ENCODE measurements at places on chromosomes 11 and 22. TPM values are rescaled to one million over a fixed set of nuclear protein-coding genes. Genes with fewer than 3 reads are reported as not detected.

The MMP12 gene
- not detected for total RNA-seq

The E2F8 gene
- total RNA-seq, result 0.63 TPM

The TMEM121B gene
- total RNA-seq, result 16.6 TPM

The TUBA8 gene
- total RNA-seq, result 4.1 TPM

The APOBEC3H gene
- not detected for total RNA-seq

The GGTLC2 gene
- total RNA-seq, result not detected

The GSTT4 gene
- not detected for total RNA-seq

The F2 gene
- total RNA-seq, result 0.63 TPM

The HEPN1 gene
- not detected for total RNA-seq

The OOSP3 gene
- total RNA-seq, result not detected

The MFRP gene
- not detected for total RNA-seq

The MYO7A gene
- 1.6 TPM for total RNA-seq

The SLC29A2 gene
- 4.4 TPM for total RNA-seq

The SORL1 gene
- total RNA-seq, result 116 TPM

The PLXNB2 gene
- total RNA-seq, result 87.6 TPM

The PITPNM1 gene
- total RNA-seq, result 39.1 TPM

The DEPDC7 gene
- total RNA-seq, result 4.7 TPM

The SHISAL1 gene
- total RNA-seq, result 25.7 TPM

The PGR gene
- not detected for total RNA-seq

The AGBL2 gene
- 0.63 TPM for total RNA-seq

The UBQLN3 gene
- 1.3 TPM for total RNA-seq

The SEPTIN3 gene
- 227 TPM for total RNA-seq

The SMC1B gene
- not detected for total RNA-seq

The MRPL21 gene
- 26.9 TPM for total RNA-seq

The OR2AT4 gene
- total RNA-seq, result not detected

The GDPD4 gene
- not detected for total RNA-seq

The H19 gene
- 2.8 TPM for total RNA-seq

The OR8K5 gene
- total RNA-seq, result not detected

Data from parietal lobe (tissue), 2 donors.